ENCODE measurements at places on chromosomes 3 and 15.
A peak's percentile ranks its signal among the peaks of the same experiment; 100 is the strongest.

DNA sequence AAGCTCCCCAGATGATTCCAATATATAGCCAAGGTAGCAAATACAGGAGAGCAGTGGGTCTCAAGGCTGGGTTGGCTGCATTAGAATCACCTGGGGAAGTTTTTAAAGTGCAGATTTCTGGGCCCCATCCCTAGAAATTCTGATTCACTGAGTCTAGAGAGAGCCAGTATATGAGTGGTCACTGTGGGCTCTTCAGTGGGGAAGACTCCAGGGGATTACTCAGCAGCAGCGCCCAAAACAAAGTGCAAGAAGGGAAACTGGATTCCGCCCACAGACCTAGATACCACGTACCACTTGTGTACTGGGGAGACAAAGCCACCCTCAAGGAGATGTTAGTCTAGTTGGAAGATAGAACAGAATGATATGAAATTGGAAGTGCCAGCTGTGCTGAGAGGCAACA, 40.0 kb downstream of the NME9 start:
- DNase-seq, result no peak

- no peak for DNase-seq
Measured at GRCh38 chr15:96870580-96870979, 540.1 kb downstream of the NR2F2 start.

- DNase-seq, result no peak
Measured at GRCh38 chr3:63462732-63463131, 184.6 kb downstream of the SYNPR start.

DNA sequence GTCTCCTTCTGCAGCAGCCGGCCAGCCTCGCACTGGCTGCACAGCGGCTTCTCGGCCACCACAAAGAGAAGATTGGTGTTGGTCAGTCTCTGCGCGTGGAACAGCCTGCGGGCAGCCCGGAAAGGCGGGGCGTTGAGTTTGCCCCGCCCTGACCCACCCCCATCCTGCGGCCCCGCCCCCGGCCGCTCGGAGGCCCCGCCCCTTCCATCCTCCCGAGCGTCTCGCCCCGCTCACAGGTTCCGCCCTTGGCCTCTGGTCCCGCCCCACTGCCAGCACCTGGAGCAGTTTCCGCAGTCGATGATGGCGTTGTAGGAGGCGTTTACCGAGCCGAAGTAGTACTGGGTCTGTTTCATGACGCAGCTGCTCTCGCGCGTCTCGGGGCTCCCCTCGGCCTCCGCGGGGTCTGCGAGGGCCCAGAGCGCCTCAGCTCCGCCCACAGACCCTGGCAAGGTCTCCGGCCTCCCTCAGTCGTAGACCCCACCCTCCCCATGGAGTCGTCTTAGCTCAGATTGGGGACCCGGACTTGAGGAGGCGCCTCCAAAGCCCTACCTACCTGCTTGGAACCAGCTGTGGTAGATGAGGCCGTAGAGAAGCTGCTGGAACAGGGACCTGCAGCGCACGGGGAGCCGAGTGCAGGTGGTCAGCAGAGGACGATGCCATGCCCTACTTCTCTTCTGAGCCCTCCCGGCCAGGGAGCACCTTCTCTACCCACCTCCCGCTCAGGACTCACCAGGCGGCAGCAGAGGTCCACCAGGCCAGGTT, 5.9 kb upstream of the TMEM115 start:
- peak; percentile 80 for DNase-seq

DNA sequence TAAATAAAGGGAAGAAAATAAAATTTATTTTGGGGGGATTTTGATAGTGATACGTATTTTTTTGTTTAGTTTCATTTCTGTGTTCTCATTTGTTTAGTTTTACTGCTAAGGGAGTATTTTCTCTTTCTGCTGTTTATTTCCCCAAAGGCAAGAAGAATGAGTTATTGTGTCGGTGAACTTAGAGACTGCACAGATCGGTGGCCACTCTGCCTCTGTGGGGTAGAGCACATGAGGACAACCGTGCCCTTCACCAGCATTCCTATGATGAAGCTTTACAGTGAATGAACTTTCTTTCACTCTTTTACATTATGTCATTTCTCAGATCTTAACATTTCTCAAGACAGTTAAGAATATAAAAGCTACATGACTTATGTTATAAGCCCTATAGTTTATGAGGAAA, 214.4 kb downstream of the OCA2 start:
- DNase-seq, result no peak

- no peak for DNase-seq
Measured at GRCh38 chr3:61158216-61158615, 93.0 kb downstream of the FHIT start.

- DNase-seq, result no peak
Measured at GRCh38 chr15:60418096-60418495, 20.3 kb upstream of the ANXA2 start.

- no peak for DNase-seq
Measured at GRCh38 chr3:100260081-100260684, 609 bp upstream of the TBC1D23 start.

- no peak for DNase-seq
Measured at GRCh38 chr3:155739154-155739553, 5.7 kb downstream of the PLCH1 start.

Data from activated naive CD4-positive, alpha-beta T cell (primary cell).